Fibroblast of skin of back (primary cell): ENCODE measurements at places on chromosomes 12 and 14.

GRCh38 chr14:104288272-104288671, 149.9 kb downstream of the KIF26A start:
- DNase-seq: no peak

GRCh38 chr12:49972129-49972528, 618 bp upstream of the AQP6 start:
- DNase-seq: no peak

GRCh38 chr12:46942579-46942978, 116.8 kb upstream of the SLC38A4 start:
- DNase-seq: peak; percentile 66

- peak; percentile 15 for DNase-seq
Measured at GRCh38 chr14:38255673-38256532, at the start of gene CLEC14A. Gene CLEC14A, minus strand, starts transcription at chr14:38256093. Its CDS starts 71 bp downstream, at chr14:38256022.

DNA sequence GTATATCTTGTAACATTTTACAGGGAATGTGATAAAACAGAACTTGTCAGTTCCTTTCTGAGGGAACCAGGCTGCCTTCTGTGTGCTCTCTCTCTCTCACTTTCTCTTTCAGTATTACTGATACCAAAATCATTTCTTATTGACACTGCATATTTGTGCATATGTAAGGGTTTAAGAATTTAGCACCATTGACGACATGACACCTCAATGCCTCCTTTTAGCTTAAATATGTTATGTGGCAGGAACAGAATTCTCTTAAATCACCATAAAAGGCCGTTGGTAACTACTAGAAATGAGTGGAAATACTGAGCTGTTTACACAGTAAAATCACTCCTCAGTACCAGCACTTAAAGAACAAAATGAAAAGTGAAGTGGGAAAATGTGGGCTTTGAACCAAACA, 457.7 kb upstream of the SYT1 start:
- DNase-seq: peak; percentile 54

DNA sequence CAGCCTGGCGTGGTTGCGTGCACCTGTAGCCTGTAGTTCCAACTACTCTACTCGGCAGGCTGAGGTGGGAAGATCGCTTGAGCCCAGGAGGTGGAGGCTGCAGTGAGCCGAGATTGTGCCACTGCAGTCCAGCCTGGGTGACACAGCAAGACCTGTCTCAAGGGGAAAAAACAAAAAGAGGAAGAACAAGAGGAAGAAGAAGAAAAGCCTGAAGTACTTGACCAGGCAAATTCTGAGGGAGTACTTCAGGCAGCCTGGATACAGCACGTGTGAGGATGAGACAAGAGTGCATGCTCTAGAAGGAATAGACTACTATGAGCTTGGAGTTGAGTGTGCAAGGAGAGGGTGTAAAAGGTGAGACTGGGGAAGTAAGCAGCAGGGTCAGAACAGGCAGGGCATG, 1.8 kb downstream of the GDF3 start:
- no peak for DNase-seq

DNA sequence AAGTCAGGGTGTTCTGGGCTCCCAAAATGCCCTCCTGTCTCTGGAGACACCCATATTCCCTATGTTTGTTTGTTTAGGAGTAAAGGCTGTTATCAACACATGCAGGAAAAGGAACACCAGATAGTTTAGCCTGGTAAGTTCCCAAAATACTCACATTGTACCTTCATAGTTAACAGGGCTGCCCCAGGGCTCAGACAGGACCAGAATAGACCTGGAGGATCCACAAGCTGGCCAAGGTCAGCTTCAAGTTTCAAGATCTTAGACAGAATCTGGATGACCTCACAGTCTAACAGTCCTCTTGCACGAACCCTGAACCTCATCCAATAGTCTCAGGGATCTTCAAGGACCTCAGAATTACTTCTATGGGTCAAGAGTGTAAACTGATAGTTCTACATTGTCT, 18.1 kb upstream of the HSP90B1 start:
- no peak for DNase-seq

- no peak for DNase-seq
Measured at GRCh38 chr12:31035226-31035625, 38.4 kb upstream of the DDX11 start.

DNA sequence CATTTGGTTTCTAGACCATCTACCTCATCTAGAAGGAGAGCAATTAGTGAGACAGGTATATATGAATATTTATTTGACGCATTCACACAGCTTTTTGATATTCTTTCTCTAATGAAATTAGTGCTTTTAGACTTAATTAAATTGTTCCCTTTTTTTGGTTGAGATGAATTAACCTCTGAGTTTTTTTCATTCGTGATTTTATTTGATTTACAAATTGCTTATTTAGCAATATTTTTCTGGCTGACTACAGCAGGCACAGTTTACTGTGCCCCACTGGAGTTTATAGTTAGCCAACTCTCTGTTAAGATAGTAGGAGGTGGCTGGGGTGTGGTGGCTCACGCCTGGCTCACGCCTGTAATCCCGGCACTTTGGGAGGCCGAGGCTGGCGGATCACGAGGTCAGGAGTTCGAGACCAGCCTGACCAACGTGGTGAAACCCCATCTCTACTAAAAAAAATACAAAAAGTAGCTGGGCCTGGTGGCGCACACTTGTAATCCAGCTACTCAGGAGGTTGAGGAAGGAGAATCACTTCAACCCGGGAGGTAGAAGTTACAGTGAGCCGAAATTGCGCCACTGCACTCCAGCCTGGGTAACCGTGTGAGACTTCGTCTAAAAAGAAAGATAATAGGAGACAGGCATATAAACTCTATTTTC, 16.7 kb downstream of the MDM2 start:
- DNase-seq: no peak

- no peak for DNase-seq
Measured at GRCh38 chr14:32422440-32422839, 93.3 kb downstream of the AKAP6 start.

- no peak for DNase-seq
Measured at GRCh38 chr14:98162856-98163805, 1108.9 kb downstream of the BCL11B start.

DNA sequence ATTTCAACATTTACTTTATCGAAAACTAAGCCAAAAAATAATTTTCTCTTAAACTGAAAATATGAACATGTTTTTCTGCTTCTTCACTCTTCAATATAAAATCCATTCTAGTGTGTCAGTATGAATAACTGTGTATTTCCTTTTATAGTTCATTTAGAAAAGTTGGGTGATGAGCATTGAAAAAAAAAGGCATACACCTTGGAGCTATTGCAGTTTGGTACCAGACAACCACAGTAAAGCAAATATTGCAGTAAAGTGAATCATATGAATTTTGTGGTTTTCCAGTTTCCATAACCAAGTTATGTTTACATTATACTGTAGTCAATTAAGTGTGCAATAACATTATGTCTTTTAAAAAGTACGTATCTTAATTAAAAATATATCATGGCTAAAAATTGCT, 195.0 kb upstream of the FOXG1 start:
- DNase-seq: peak; percentile 65

DNA sequence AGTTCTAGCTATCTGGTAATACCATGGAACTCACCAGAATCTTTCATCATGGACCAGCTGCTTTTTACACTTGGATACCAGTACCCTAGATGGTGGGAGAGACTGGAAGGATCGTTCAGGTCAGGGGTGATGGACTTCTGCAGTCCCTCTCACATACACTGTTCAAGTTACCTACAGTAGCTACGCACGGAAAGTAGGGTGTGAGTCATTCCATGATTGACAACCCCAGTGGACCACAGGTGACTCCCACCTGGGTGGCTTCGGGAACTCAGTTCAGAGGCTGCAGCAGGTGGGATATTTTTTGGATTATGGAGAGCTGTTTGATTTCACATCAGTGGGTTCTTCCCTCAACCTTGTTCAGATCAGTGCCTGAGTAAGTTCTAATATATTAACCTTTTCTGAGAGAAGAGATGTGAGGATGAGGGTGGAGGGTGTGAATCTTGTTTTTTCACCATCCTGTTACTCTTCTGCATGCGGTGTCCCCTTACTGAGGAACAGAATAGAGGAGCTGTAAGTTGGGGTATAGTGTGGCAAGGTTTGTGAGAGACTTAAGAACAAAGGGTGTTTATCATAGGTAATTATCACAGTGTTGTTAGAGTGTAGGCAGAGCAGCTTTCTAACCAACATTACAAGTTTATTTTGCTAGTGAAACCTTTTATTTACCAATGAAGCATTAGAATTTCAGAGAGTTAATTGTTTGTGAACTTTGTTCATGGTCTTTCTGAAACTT, 39.6 kb downstream of the PRKCH start:
- no peak for DNase-seq

DNA sequence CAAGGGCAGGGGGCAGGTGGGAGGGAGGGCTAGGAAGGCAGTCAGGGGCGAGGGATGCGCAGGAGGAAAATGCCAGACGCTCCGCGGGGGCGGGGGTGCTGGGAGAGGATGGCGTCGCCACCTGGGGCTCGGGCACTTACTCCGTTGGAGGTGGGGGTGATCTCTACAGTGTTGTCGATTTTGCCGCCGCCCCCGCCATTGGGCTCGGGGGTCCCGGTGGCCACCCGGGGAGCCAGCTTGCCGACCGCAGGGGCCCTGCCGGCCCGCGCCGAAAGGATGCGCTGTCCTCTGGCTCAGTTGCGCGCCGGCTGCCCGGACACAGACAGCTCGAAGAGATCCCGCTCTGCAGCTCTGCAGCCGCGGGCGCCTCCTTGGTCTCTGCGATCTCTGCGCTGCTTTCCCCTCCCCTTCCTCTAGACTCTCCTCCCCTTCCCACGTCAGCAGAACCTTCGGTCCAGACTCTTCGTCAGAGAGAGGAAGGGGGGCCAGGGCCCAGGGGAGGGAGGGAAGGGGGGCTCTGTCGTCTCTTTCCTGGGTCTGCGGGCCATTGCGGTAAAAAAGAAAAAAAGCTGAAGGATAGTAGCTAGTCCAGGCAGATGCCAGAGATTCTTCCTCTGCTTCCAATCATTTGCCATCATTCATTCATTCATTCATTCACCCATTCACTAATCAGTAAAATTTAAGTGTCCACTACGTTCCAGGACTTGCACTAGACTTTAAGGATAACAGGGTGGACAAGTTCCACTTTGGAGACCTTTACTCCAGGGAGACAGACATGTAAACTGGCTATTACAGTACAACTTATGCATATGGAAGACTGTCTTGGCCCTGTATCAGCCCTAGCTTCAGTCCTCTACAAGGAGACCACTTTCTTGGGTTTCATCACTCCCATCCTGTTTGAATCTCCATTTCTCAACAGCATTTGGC, at the start of gene SLC22A17:
SLC22A17 (minus strand) TSS at position 382 of the 927 bp plus-strand sequence.
- peak; percentile 91 for DNase-seq

- no peak for DNase-seq
Measured at GRCh38 chr12:32151086-32151485, 44.4 kb downstream of the BICD1 start.

DNA sequence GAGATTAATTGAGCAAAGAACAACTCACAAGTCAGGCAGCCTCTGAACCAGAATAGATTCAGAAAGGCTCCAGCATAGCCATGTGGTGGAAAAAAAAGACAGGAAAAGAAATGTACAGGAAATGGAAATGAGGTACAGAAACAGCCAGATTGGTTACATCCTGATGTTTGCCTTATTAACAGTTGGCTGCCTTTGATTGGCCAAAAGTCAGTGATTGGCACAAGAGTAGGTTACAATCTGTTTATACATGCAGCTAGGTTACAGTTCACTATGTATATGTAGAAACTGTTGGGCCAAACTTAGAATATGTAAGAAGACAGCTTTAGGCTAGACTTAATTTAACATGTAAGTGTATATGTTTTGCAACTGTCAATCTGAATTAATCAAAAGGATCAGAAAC, 118.9 kb downstream of the UNC79 start:
- DNase-seq: no peak

- no peak for DNase-seq
Measured at GRCh38 chr14:51862860-51863259, 2.4 kb downstream of the GNG2 start.

DNA sequence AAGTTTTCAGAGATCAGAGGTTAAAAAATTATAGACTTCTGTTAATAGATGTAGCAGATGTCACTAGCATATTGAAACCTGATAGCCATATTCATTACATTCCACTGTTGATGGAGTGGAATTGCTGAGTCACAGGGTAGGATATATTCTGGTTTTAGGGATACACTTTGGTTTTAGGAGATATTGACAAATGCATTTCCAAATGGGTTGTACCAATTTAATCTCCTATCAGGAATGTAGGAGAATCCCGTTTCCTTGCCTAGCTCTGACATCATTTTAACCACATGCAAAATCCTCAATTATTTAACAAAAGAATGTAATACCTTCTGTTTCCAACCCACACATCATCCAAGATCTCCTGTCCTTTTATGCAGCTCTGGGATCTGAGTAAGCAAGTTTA, 30.7 kb upstream of the ESR2 start:
- DNase-seq: peak; percentile 64

- no peak for DNase-seq
Measured at GRCh38 chr14:50233166-50233950, 2.0 kb upstream of the SOS2 start.

GRCh38 chr12:122046145-122046544, 24.5 kb downstream of the BCL7A start:
- no peak for DNase-seq

GRCh38 chr14:100408350-100409002, 85.3 kb downstream of the SLC25A47 start:
- DNase-seq: peak; percentile 77

DNA sequence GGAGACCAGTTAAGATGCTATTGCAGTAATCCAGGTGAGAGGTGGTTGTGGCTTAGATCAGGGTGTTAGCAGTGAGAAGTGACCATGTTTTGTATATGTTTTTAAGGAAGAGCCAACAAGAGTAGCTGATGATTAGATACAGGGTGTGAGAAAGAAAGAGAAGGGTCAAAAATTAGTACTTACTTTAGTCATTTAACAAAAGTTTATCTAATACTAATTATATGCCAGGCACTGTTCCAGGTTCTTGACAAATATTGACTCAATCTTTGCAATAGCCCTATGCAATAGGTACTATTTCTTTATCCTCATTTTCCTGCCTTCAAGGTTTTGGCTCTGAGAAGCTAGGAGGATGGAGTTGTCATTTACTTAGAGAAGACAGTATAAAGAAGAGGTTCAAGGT, 70.2 kb downstream of the SSPN start:
- no peak for DNase-seq

GRCh38 chr14:78130356-78130755, 39.8 kb upstream of the NRXN3 start:
- no peak for DNase-seq

DNA sequence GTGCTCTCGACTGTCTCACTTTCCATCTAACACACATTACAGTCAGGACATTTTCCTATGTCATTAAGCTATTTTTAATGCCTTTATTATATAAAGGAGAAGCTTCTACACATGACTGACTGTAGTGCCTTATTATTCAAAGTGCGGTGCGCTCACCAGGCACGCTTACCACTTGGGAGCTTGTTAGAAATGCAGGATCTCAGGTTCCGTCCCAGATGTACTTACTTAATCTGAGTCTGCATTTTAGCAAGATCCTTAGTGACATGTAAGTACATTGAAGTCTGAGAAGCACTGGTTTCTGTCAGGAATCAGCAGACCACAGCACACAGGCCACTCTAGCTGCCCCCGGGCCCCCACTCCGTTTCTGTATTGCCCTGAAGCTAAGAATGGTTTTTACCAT, 44.7 kb upstream of the MDM1 start:
- no peak for DNase-seq

DNA sequence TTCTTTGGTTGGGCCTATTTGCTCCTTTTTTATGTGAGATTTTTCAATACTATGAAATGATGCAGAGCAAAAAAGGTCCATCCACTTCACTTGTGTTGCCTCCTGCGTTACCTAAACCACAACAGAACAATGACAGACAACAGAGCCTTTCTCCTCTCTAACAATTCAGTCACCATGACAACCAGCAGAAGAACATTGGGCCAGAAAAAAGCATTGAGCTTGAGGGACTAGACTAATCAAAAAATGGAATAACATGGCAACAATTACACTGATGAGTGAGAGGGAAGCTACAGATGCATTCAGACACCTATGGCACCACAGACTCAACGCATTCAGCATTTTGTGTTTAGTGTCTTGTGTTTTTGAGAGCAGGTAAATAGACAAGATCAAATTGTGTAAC, 44.6 kb upstream of the PTCSC3 start:
- no peak for DNase-seq
